ENCODE measurements at places on chromosomes 7 and 10.

DNA sequence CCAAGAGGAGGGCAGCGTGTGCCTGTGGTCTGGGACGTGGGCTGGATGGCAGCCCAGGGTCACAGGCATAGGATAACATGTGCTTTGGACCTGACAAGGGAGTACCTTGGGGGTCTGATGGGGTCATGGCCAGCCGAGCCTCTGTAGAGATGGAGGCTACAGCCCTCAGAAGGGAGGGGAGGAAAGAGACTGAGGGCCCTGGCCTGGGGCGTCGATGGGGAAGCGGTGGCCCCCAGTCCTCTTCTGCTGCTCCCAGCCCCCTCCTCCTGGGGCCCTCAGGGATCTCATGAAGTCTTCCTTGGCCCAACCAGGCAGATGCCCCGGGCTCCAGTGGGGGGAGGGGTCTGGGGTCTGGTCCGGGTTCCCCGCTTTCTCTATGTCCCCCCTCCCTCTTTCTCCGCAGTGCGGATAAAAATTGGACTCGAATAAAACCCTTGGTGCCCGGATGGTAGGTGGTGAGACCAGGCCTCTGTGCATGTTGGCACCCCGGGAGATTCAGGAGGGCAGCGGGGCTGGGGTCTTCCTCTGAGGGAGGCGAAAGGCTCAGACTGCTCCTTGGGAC lies 15.6 kb upstream of the HSPB1 start:
- DNase-seq = no peak

DNA sequence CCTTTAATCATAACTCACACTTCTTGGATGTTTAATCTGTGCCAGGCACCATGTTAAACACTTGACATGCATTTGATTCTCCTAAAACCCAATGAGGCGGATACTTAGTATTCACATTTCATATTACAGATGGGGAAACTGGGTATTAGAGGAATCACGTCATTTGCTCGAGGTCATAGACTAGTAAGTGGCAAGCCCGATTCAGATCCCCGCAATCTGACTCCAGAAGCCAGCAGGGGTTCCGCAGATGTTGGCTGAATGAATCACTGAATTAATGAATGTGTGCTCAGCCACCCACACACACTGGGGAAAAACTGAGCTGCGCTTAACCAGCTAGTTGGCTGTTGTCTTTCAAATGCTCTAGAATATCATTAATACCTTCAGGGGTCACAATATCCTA lies 22.5 kb upstream of the ENO4 start:
- DNase-seq = no peak

DNA sequence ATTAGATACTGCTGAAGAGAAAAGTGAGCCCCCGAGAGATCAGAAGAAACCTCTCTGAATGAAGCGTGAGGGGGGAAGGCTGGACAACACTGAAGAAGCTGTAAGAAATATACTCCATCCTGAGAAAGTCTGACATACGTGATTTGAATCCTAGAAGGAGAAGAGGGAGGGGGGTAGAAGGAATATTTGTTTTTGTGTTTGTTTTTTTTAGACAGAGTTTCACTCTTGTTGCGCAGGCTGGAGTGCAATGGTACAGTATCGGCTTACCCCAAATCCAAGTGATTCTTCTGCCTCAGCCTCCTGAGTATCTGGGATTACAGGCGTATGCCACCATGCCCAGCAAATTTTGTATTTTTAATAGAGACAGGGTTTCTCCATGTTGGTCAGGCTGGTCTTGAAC lies 52.6 kb downstream of the GALNT11 start:
- no peak for DNase-seq

DNA sequence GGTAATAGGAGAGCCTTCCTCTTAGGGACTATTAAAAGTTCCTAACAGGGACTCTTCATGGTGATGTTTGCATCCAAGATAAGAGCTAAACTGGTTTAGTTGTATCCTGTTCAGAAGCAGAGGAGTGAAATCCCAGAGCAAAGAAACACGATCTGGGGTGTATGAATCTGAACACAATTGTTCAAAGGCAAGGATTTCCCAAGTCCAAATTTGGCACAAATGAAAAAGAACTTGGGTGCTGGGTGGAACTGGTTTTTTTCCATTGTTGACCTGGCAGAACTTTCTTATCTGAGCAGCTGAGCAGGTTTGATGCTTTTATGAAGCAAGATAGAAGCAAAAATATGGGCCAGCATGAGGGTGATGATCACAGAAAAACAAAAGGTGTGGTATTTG lies 6.0 kb downstream of the AGFG2 start:
- peak; percentile 65 for DNase-seq

DNA sequence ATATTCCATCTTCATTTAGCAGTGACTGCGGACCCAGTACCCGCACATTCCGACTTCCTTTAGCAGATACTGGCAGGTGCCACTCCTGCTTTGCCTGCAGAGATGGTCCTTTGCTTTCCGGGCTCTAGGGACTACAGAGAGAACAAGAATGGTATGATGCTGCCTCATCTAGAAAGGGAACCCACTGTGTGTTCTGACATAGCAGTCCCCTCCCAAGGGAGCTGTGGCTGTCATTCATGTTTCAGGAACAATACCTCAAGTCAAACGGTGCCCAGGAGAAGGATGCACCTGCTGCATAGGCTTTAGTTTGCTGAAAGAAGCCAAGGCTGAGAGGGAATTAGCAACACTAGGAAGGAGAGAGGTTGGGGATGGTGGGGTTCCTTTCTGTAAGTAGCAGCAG lies 15.9 kb upstream of the TMEM72 start:
- DNase-seq = no peak

DNA sequence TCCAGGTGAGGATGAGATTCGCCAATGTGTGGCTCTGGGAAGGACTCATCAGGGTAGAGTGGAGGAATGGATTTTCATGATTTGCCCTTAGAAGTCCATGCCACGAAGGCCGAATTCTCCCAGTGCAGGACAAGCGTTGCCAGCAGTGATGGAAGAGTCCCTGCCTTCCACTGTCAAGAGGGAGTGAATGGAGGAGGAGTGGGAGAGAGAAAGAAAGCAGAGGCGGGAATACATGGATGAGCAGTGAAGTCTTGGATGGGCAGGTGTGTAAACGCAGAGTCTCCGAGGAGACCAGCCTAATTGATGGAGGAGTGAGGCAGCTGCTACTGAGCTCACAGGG lies 419.2 kb downstream of the GLRX3 start:
- no peak for DNase-seq

DNA sequence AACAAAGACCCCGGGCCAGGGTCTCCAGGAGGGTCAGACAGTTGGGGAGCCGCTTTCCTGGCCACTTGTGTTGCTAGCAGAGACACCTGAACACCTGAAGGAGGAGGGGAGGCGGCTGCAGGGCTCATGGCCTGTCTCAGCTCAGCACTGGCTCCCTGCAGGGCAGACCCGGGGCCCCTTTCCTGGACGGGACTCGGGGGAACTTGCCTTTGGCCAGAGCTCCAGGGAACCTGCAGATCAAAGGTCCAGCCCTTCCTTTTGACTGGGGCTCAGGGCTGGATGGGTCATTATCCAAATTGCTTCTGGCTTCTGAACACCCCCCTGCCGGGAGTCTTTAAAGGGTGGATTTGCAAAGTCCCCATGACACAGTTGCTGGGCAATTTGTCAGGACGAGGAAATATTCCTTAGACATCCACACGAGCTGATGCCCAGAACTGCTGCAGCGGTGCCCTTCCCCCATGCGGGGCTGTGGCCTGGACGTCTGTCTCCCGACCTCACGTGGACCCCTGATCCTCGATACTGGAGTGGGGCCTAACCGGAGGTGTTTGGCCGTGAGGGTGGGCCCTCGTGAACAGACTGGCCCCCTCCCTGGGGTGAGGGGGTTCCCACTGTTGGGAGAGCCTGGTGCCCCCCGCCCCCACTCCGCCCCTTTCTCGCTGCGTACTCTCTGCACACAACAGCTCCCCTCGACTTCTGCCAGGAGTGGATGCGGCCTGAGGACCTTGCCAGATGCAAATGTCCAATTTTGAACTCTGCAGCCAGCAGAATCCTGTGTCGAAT lies 194.3 kb downstream of the ELFN1 start:
- DNase-seq = no peak

- DNase-seq = no peak
Measured at GRCh38 chr7:47378728-47379395, 203.0 kb downstream of the TNS3 start.

- no peak for DNase-seq
Measured at GRCh38 chr10:4011136-4011812, 226.3 kb upstream of the KLF6 start.

DNA sequence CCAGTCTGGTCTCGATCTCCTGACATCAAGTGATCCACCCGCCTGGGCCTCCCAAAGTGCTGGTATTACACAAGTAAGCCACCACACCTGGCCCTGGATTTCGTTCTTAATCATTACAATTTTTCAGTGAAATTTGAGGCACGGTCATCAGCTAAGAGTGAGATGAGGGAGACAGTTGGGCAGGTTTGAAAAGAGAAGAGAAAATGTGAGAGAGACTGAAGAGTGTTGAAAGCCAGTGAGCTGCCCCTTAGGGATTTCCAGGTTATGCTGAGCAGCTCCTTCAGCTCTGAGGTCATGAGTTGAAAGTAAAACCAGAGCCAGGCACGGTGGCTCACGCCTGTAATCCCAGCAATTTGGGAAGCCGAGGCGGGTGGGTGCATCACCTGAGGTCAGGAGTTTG lies 5.9 kb upstream of the UPF2 start:
- no peak for DNase-seq

- DNase-seq = peak; percentile 97
Measured at GRCh38 chr7:94301024-94301586, 93.6 kb upstream of the COL1A2 start.

DNA sequence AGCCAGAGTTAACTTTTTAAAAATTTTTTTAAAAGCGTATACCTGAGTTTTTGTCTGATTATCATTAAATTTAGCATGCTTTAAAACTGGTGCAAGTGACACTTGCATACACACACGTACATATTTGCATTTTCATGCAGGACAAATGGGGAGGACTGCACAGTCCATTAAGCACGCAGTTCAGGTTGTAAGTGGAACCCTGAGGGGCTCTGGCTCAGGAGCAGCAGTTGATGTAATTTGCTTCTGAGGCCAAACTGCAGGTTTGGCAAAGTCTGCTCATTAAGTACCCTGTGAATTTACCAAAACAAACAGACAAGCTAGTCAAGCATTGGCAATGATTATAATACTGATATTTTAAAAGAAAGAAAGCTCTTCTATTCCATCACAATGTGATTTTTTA lies 215.8 kb upstream of the PFKP start:
- no peak for DNase-seq

DNA sequence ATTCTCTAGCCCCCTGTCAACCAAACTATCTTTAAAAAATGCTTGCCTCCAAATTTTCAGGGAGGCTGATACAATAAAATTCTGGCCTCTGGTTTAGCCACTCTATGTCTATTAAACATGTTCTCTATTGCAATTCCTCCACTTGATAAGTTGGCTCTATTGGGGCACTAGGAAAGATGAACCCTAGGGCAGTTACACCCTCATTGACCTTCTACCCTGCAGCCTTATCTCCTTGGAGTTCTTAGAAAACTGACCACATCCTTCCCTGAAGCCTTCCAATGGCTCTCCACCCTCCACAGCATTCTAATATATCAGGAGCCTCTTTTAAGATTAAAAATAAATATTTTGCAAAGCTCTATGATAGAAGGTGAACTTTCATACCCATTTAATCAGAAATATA lies 30.6 kb downstream of the SVOPL start:
- DNase-seq = no peak

- DNase-seq = peak; percentile 89
Measured at GRCh38 chr10:60237977-60238758, 151.5 kb downstream of the ANK3 start.

GRCh38 chr7:41787651-41788350 lies 84.9 kb upstream of the INHBA start:
- DNase-seq = no peak

- peak; percentile 21 for DNase-seq
Measured at GRCh38 chr10:112650588-112651030, 203.6 kb downstream of the VTI1A start.

DNA sequence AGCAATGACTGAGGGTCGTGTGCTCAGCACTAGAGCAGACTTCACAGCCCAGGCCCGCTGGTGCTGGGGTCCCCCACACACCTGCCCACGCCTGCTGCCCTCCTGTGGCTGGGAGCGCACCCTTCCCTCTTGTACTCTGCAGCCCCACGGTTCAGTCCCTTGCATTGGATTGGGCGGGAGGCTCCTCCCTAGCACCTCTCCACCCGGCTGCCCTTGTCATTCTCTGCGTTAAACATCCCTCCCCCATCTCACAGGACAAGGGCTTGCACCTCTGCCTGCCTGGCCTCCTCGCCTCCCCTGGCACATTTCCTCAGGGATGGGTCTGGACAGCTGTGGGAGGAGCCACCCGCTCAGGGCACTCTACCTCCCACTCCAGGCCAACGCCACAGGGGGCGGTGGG lies 68.6 kb downstream of the ALOX5 start:
- no peak for DNase-seq

GRCh38 chr10:117885206-117885829 lies 161.4 kb downstream of the RAB11FIP2 start:
- no peak for DNase-seq

DNA sequence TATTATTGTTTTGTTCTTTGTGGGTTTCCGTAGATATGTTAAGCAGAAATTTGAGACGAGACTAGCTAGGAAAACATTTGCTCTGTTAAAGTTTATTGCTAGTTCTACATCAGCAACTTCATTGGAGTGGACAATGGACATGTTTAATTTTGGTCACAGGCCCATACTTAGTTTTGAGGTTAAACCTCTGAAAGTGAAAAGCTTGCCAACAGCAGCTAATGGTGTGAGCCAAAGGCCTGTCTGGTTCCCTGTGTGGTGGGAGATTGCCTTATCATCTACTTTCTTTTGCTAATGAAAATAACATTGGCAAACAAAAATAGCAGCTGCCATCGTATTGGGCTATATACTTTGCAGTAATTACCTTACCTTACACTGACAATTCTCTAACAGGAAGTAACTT lies 388.4 kb upstream of the FZD8 start:
- DNase-seq = peak; percentile 56

GRCh38 chr7:38681882-38682281 lies 50.7 kb upstream of the AMPH start:
- peak; percentile 77 for DNase-seq

- DNase-seq = no peak
Measured at GRCh38 chr7:33968591-33968990, 63.3 kb downstream of the BMPER start.

DNA sequence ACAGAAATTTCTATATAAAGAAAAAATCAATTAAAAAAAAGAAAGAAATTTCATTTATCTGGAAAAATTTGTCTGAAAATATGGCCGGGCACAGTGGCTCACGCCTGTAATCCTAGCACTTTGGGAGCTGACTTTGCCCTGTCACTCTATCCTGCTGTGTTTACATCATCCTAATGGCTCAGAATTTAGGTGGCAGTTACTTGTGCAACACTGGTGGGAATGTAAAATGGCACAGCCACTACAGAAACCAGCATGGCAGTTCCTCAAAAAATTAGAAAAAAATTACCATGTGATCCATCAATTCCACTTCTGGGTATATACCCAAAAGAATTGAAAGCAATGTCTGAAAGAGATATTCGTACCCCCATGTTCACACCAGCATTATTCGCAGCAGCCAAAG lies 405.2 kb upstream of the AUTS2 start:
- no peak for DNase-seq

- peak; percentile 94 for DNase-seq
Measured at GRCh38 chr10:13716081-13717071, 129.6 kb downstream of the PRPF18 start.

- no peak for DNase-seq
Measured at GRCh38 chr10:95518455-95519452, 42.4 kb downstream of the SORBS1 start.
